ENCODE measurements at places on chromosomes 7 and 10.

GRCh38 chr10:109183366-109183765 is 739.9 kb downstream of the XPNPEP1 start:
- no peak for DNase-seq

GRCh38 chr7:14637968-14638367 is 264.6 kb downstream of the DGKB start:
- DNase-seq, result no peak

- DNase-seq, result no peak
Measured at GRCh38 chr10:86254081-86254480, 112.5 kb downstream of the GRID1 start.

GRCh38 chr7:43592326-43592725 is 9.4 kb downstream of the STK17A start:
- DNase-seq, result no peak

DNA sequence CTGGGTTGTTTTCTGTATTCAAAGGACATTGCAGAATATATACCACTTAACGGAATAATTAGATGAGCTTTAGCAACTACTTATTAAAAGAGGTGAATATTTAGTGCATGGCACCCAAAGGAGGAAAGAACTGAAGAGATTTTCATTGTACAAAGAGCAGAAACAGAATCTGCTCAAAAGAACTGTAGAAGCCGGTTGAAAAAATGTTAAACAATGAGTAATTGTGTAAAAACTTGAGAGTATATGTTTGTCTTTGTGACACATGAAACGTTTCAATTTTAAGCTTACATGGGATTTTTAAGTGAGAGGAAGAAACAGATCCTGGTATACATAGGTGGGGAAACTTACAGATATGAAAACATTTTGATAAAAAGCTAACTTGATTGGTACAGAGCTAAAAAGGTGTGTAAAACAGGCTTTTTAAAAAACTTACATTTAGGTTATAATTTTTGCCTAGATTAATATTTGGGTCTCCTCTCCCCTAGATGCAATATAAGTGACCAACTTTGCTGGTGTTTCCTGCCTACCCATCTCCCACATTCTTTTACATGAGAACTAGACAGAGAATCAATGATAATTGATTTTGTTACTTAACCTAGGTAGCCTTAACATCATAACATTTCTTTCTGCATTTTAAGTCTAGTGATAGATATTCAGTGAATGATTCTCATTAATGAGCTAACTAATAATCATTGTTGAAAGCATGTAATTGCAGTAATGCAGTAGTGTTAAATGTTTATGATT is 6.8 kb downstream of the ARL5B start:
- no peak for DNase-seq

DNA sequence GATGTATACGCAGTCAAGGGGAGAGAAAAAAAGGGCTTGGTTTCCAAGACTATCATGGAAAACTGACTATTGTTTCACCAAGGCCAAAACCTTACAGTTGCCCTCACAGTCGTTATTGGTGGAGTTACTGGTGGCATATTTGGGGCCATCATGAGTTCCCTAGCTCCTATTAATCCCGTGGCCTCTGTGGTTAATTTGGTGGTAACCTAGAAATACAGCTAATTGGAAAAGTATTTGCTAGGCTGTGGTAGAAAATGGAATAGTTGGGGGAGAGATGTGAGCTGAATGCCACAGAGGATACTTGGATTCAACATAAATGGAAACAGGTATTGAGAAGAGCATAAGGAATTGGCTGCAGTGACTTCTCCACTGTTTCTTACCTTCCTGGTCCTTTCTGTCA is 450.7 kb downstream of the KCNMA1 start:
- DNase-seq, result no peak

Measured in stimulated activated CD8-positive, alpha-beta memory T cell treated with anti-CD3 and anti-CD28 coated beads, Interleukin-7, amount 100 ng/mL, for 1 hour (primary cell).